ENCODE measurements at places on chromosomes 1 and 21.

GRCh38 chr1:27979151-27979858 is 19.5 kb downstream of the XKR8 start:
- DNase-seq = no peak

DNA sequence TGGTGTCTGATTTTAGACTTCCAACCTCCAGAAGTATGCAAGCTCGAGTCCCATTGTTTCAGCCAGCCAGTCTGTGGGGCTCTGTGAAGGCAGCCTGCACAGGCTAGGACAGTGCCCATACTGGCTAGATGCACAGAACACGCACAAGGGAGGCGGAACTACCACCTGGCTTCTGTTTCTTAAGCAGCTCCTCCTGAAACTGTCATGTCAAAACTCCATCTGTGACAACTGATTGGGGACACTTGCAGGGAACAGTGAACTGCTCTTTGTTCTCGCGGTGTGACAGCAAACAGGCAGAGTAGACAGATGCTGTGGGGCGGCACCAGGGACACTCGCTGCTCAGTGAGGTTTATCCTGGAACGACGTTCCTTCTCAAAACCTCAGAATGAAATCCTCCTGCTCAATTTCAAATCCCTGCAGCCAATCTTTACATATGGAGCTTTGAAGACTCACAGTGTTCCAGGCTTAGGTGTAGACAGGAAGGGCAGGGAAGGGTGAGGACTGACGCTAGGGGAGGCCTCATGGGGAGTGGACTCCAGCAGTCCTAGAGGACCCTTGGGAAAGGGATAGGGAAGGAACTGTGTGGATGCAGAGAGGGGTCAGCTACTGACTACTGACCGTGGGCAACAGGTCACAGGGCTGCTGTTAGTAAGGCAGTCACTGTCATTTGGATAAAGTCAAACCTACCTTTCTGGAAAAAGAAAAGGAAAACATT is 73.8 kb downstream of the ERG start:
- no peak for DNase-seq

DNA sequence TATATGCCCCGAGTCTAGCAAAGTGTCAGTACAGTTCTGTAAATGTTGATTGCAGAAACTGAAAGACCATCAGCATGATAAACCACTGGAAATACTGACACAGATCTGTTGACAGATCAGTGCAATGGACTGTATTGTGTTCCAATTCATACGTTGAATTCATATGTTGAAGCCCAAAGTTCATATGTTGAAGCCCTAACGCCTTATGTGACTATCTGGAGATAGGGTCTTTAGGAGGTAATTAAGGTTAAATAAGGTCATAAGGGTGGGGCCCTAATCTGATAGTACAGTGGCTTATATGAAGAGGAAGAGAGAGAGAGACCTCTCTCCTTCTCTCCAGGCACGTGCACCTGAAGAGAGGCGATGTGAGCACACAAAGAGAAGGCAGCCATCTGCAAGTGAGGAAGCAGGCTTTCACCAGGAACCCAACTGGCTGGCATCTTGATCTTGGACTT is 144.7 kb downstream of the MRPL39 start:
- no peak for DNase-seq

- no peak for DNase-seq
These were observed 6.2 kb upstream of the PFKL start for GRCh38 chr21:44293551-44294231.

DNA sequence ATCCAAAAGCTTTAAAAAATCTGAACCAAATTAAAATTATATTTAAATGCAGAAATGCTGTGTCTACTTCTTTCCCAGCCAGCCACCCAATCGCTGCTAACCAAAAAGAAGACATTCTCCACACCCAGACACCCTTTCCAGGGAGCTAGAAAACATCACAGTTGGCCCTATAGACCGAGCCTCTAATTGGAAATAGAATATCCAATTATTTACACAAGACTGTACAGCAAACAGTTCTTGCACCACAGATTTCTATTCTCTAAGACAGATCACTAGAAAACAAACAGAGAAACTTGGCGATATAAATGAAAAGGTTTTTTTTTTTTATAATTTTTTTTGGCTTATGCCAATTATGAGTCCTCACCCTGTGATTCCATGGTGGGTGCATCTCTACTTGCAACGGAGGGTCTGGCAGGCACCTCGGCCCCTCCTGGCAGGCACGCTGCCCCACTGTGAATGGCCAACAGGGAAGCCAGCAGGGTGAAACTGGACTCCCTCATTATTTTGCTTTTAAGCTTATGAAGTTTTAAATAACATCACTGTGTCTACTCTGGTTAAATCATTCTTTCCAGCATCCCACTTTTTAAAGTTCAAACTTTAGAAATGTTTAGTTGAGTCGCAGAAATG is 29.2 kb downstream of the BCAR3 start:
- DNase-seq = no peak

GRCh38 chr1:183323849-183324683 is 94.1 kb downstream of the NMNAT2 start:
- no peak for DNase-seq

DNA sequence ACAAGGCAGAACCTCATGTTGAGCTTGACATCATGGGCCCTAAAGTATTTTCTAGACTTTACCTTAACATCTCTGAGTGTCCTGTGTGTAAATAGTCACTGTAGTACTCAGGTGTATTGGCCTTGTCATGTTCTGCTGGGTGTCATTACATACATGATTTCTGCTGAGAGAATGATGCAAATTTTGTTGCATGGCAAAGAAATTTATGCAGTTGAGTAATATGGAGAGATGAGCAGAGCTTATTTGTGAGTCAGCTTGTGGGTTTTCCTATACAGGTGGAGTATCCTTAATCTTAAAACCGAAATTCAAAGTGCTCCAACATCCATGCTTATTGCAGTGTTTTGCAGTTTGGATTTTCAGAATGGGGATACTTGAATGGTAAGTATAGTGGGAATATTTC is 36.6 kb downstream of the RGL1 start:
- no peak for DNase-seq

- DNase-seq = no peak
These were observed 2.5 kb upstream of the KPNA6 start for GRCh38 chr1:32105338-32105737.

DNA sequence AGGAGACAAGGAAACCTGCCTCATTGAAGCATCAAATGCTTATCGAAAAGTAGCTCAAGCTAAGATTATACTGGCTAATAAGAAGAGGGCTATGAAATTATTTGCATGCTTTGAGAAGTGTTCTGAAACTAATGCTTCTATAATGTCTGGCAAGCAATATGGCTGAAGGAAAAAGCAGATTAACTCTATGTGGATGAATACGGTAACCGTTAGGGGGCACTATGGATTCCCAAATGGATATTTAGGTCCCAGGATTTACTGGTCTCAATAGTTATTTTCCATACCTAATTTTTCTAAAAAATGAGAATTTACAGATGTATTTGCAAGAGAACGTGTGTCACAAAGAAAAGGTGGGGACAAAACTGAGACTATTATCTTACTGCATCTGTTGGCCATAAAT is 34.6 kb upstream of the RRP15 start:
- no peak for DNase-seq

DNA sequence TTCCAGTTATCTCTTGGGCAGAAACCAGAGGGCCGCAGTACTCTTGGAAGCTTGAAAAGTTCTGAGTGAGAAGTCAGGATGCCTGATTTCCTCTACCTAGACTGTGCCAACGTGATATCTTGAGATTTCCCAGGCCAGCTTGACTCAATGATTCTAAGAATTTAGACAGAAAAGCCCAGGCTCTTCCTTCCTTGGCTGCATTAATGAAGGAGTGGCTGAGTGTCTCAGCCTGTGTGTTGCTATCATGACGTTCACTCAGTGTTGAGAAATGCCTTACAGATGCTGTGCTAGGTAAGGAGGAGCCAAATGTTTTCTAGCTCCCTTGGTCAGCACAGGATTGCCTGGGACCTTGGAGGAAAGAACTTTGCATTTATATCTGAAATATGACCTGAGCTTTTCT is 454.1 kb upstream of the USP24 start:
- no peak for DNase-seq

DNA sequence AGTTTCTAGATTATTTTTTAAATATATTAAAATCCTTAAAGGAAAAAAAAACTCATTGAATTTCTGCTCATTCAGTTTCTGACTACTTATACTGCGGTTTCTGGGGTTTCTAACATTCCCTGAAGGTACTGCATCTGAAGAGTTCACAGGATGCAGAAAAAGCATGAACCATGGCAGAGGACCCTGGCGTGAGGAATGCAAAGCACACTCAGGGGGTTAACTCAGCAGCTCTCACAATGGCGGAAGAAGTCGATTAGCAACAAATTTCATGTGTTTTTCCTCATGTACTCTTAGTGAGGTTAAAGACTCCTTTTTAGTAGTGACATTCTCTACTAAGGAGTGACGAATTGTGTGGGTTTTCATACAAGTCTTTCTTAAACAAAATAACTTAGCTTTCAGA is 975.6 kb downstream of the NCAM2 start:
- no peak for DNase-seq

DNA sequence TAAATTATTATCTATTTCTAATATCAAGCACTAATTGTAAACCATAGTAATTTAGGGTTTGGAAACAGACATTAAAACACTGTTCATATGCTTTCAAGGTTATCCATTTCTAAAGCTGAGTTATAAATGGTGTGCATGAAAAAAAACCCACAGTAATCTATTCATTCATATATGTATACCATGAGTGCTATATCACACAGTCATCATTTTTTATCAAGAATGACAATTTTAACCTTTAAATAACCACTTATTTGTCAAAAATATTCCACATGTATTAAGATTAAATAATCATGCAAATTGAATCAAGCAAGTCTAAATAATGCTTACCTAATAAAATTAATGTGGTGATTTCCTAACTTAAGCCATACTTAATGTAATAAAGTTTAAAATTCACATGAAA is 6.0 kb downstream of the ZSWIM5 start:
- DNase-seq = no peak

DNA sequence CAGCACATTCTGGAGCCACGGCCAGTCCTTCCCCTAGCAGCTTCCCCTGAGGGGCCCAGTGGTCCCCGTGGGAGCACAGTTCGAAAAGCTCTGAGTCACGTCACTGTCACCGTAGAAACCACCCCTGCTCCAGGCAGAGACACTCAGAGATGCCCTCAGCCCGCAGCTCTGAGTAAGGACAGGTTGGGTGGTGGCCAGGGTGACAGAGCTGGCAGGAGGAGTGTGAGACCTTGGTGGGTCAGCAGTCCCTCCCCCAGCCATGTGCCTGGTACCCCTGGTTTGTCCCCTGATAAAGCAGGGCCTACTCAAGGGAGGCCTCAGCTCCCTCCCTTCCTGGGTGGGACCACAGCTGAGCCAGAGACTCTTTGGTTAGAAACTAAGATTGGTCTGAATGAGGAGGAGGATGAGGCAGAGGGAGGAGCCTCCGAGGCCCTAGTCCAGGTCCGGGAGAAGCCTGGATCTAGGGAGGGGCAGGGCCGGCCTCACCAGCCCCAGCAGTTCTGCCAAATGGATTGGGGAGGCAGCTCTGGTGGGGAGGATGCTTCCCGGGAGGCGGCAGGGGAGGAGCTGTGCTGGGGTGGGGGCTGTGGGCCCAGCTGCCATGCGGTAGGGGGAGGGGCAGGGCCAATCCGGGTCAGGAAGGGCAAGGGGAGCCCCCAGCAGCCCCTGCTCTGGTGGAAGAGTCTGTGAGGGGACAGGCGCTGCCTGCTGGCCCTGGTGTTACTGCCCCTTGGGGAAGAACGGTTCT is 55.2 kb downstream of the SLC9A1 start:
- DNase-seq = no peak

DNA sequence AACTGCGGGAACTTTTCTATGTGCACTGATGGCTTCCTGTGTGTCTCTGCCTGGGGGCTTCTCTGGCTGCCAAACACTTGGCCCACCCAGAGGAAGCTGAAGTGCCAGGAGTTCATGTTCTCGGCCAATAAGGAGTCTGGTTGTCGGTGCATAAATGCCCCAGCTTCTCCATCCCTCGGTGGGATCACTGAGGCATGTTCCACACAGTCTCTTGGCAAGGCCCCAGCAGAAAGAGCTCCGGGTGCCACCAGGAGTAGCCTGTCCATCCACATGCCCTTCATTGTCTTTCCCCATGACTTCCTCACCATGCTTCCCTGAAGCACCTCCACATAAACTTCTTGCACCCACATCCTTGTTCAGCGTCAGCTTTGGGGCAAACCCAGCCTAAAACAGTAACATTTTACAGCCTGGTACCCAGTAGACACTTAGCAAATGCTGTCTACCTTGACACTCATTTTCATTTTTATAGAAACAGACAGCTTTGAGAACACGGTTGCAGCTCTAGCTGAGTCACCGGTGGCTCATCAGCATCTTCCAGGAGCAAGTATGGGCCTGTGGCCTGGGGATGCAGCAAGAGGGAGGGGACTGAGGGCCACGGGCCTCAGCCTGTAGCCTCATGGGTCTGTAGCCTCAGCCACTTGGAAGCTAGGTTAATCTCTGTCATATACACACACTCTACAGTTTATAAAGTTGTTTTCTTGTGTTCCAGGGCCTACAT is 14.8 kb upstream of the CDCP2 start:
- no peak for DNase-seq

DNA sequence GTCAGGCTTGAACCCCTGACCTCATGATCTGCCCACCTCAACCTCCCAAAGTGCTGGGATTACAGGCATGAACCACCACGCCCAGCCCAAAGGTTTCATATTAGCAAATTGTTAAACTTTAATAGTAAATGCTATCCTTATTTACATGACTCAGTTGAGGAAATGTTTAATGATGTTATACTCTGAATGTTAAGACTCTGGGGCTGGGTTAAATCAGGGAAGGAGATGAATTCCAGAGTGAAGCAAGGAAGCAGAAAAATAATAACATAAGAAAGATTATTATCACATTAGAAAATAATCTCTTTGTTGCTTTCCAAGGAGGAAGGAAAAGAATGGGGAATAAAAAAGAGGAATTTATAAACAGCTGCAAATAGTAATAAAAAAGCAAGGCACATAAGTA is 105.3 kb downstream of the PTGS2 start:
- DNase-seq = no peak

Measured in activated CD4-positive, alpha-beta T cell treated with anti-CD3 and anti-CD28 coated beads, Interleukin-2, amount 50 U/mL, for 24 hours (primary cell).